ENCODE measurements at places on chromosomes 11 and 22.

- DNase-seq = no peak
Measured at GRCh38 chr11:114354076-114354475, 46.2 kb downstream of the C11orf71 start.

GRCh38 chr11:70467201-70468085 lies 69.1 kb downstream of the CTTN start:
- no peak for DNase-seq

DNA sequence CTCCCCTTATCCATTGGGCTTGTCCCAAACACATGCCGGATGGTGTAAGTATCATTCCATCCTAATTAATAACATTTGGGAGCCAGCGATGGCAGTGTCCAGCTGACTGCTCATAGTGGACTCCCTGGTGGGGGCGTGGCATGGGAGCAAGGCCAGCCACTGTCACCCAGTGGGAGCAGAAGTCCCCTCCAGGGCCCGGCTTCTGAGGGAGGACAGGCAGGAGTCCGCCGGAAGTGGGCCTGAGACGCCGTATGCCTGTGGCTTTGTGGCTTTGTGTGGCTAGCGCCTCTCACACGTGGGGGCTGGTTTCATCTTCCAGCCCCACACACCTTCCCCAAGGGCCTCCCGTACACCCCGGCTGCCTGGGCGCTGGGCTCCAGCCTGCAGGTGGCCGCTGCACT lies 124.5 kb downstream of the KCNQ1 start:
- no peak for DNase-seq

DNA sequence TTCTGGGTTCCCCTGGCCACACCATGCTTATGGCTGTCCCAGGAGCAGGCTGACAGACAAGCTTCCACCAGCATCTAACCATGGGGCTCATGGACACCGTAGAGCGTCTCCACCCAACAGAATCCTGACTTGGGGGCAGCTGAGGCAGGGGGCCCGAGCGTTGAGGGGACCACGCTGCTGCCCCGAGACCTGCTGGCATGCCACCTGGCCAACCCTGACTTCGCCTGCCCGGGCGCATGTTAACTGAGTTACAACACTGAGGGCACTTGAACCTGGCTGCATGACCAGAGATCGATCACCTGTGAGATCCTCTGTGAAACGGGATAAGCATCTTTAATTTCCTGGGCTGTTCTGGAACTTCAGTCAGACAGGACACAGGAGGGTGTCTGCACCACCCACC lies 13.7 kb downstream of the PPM1F start:
- no peak for DNase-seq

DNA sequence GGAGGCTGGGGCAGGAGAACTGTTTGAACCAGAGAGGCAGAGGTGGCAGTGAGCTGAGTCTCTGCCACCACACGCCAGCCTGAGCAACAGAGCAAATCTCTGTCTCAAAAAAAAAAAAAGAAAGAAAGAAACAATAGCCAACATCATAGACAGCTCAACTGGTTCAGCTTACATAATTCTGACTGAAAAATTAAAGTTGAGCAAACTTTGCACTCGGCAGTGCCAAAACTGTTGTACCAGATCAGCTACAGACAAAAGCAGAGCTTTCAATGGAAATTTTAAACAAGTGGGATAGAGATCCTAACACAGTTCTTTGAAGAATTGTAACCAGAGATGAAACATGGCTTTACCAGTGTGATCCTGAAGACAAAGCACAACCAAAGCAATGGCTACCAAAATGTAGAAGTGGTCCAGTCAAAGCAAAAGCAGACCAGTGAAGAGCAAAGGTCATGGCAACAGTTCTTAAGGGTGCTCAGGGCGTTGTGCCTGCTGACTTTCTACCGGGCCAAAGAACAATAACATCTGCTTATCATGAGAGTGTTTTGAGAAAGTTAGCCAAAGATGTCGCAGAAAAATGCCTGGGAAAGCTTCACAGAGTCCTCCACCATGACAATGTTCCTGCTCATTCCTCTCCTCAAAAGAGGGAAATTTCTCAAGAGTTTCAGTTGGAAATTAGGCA lies 59.3 kb downstream of the TTC28 start:
- DNase-seq = no peak

DNA sequence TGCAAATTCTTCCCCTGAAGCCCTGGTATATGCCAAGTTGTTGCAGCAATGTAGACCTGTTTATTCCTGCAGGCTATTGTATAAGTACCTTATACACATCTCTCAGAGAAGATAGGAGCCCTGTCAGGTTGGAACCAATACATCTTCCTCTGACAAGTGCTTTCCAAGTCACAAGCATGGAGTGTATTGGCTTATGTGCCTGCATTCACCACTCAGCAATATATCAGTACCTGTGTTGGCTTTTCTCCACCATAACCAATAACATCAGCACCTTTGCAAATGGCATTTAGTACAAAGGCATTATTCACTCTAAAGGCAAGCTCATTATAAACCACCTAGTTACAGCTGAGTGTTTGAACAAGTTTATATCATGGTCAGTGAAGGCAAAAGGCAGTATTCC lies 611.7 kb upstream of the CNTN5 start:
- DNase-seq = no peak

- DNase-seq = no peak
Measured at GRCh38 chr11:19957294-19957943, 202.9 kb downstream of the DBX1 start.

DNA sequence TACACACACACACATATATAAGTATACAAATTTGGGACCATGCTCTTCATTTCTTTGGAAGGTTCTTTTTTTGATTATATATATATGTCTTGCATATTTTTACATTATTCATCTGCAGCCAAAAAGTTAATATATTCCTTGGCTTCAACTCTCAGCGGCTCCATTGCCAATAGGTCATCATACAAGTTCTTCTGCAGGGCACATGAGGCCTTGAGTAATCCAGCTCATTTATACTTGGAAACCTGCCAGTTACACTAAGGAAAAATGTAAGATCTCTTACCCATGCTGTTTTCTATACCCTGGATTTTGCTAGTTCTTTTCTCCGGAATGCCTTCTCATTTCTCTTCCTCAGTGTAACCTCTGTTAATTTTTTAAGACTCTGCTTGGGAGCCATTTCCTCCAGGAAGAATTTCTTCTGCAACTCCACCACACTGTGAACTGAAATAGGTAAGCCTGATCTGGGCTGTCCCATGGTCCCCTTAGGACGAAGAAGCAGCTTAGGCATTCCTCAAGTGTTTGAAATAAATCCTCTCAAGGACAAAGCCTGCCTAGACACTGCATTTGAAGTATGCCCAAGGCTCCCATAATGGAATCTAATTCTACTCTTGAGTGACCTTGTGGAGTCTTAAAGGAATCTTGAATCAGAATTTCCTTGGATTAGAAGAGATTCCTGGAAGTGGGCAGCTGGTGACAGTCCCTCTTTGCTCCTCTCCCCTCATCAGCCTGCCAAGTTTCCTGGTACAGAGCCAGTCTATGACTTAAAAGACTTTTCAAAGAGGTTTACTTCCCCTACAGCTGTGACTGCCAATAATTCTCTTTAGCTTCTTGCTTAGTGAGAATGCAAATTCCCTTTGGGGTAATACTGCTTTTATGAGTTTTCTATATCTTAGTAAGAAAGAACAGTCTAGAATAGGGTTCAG lies 182.8 kb downstream of the C11orf87 start:
- DNase-seq = no peak

DNA sequence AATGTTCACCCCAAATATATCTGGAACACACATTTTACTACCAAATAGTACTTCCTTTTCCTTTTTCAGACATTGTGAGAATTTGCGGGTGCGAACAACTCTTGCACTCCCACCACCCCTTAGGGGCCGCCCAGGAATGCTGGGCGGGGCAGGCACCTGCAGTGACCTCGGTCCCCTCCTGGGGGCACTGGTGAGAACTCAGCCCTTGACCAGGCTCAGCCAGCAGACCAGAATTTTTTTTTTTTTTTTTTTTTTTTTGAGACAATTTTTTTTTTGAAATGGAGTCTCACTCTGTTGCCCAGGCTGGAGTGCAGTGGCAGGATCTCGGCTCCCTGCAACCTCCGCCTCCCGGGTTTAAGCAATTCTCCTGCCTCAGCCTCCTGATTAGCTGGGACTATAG lies 75.8 kb downstream of the ARHGAP8 start:
- no peak for DNase-seq

DNA sequence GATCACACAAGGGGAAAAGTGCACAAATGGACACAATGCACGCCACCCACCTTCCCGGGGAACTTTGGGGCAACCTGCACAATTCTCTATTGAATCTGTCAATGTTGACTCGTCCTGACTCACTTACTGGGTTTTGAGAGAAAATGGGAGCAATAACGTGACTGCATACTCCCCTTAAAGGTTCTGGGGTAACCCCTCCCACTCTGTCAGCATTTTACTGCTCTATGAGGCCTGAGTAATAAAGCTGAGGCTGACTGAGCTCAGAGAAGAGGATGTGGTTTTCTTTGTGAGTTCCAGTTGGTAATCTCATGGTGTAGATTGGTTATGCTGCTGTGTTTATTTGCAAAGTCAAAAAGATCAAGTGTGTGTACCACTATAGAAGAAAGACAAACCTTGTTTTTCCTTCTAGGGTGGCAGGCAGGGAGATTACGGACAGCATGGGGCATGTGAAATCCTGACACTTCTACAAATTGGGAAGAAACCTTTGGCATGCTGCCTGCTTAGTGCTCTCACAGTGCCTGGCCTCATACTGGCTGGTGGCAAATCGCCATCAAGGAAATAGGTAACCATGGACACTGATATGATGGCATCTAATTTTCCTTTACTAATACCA lies 16.1 kb upstream of the APOA1 start:
- peak; percentile 86 for DNase-seq

DNA sequence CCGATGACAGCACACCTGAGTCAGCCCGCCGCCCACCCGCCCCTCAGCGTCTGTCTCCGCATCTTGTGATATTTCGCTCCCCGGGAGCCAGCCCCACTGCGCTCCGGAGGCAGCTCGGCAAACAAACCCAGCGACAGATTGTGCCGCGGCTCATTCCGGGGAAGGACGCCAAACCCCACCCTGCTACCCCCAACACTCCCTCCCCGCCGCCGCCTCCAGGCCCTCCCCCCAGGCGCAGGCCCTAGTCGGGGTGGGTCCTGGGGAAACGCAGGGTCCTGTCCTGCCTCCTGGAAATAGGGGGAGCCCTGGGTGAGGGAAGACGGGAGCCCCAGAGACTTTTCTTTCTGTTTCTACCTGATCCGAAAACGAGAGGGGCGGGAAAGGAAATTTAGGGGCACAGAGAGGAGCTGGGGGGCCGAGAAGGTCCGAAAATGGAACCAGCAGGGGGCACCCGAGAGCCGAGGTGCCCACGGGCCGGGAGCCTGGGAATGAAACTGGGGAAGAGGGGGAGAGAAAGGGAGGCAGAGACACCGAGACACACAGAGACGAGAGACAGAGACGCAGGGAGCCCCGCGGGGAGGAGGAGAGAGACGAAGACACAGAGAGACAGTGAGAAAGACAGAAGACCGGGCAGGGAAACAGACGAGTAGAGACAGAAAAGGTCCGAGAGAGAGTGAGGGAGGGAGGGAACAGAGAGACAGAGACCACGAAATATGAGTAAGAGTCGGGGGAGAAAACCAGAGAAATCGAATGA lies 1.7 kb upstream of the RTN4RL2 start:
- DNase-seq = no peak

GRCh38 chr22:28915969-28916368 lies 32.6 kb downstream of the ZNRF3 start:
- DNase-seq = no peak

GRCh38 chr22:30265823-30266444 lies 717 bp downstream of the OSM start:
- peak; percentile 80 for DNase-seq

DNA sequence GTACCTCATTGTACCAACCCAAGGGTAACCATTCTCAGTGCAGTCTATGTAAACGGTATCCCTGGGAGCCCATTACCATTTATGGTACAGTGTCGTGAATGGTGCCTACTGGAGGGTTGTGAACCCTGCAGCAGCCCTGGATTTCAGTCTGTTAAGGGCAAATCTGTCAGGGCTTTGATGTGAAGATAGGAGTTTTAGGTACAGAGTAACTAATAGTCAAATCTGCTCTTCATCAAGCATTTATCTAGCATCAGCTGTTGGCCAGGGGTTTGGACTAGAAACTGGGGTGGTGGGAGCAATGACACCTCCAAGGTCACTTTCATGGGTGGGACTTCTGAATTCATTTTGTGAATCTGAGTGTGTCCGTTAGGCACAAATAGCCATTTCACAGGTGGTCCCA lies 50.6 kb upstream of the RFPL3 start:
- no peak for DNase-seq

GRCh38 chr11:23732026-23732425 lies 764.8 kb upstream of the LUZP2 start:
- no peak for DNase-seq

Measured in CD4-positive, alpha-beta T cell treated with Interleukin-6 at 100 ng/mL for 8 hours (primary cell).